ENCODE measurements at places on chromosomes 6 and 20.
A peak's percentile ranks its signal among the peaks of the same experiment; 100 is the strongest.

GRCh38 chr6:88810701-88811100 is 152.7 kb downstream of the RNGTT start:
- no peak for DNase-seq

- DNase-seq = no peak
These were observed 65.6 kb downstream of the TULP4 start for GRCh38 chr6:158377860-158378259.

- DNase-seq = no peak
These were observed 215.8 kb upstream of the CDYL start for GRCh38 chr6:4560221-4561077.

GRCh38 chr6:9927275-9927674 is 487.6 kb downstream of the TFAP2A start:
- DNase-seq = no peak

- no peak for DNase-seq
These were observed 27.2 kb downstream of the DUSP22 start for GRCh38 chr6:319177-320131.

GRCh38 chr20:63857764-63858392 is 3.4 kb upstream of the ABHD16B start:
- peak; percentile 55 for DNase-seq

DNA sequence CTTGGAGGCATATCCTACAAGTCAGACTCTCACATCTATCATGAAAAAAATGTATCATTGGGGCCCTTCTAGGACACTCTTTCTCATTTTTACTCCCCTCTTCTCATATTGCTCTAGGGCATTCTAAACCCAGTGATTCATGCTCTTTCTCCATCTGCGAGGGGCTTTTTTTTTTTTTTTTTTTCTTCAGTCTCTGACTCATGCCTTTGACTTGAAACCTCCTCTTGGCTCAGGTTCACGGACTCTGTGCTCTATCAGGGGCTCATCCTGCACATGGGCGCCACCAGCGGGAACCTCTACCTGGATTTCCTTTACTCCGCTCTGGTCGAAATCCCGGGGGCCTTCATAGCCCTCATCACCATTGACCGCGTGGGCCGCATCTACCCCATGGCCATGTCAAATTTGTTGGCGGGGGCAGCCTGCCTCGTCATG is 17.8 kb downstream of the SLC22A1 start:
- peak; percentile 24 for DNase-seq

DNA sequence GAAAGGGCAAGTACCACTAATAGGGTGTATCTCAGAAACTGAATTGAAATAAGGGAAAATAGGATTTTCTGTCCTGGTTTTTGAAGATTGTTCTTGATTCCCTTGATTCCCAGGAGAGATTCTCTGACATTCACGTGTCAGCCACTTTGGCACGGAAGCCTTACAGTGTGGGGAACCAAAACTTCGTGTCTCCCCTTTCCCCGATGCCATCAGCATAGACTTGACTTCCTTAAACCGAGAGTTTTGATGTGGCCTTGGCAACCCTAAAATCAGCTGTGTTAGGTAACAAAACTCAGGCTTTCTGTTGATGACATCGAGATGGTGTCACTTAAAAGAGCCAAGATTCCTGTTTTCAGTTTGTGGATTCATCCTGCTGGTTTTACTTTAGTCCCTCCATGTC is 7.5 kb downstream of the HMGN4 start:
- DNase-seq = no peak

GRCh38 chr20:58393299-58393698 is 4.3 kb downstream of the VAPB start:
- no peak for DNase-seq

DNA sequence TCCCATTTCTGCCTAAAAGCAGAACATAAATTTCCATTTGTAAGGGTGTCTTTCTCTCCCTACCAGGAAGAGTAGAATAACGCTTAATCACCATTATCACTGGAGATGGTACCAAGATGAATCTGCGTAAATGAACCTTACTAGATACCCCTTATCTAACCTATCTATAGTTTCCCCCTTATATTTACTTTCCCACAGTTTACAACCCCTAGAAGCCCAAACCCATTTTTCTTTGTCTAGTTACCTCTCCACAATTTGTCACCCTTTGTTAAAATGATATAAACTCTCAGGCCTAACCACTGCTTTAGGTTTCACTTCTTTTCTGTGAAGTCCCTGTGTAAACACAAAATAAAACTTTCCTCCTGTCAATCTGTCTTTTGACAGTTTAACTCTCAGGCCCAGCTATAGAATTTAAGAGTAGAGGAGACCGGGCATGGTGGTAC is 45.5 kb downstream of the PCNA start:
- no peak for DNase-seq

- DNase-seq = no peak
These were observed 378.8 kb downstream of the CENPW start for GRCh38 chr6:126718600-126719327.

All from hindlimb muscle (tissue), 1 donor.